ENCODE measurements at places on chromosomes 16 and 17. TPM values are rescaled to one million over a fixed set of nuclear protein-coding genes. Genes with fewer than 3 reads are reported as not detected.
A peak's percentile ranks its signal among the peaks of the same experiment; 100 is the strongest.

The IL21R gene
- not detected for total RNA-seq

The METTL16 gene
- total RNA-seq: 30.3 TPM

The IL34 gene
- total RNA-seq: not detected

The EVI2B gene
- total RNA-seq: 0.07 TPM

The MYL11 gene
- total RNA-seq: not detected

GRCh38 chr17:63579633-63580032 lies 21.1 kb upstream of the TACO1 start:
- DNase-seq: no peak

GRCh38 chr17:9924735-9925191 lies 19.7 kb upstream of the RCVRN start:
- DNase-seq: peak; percentile 95

DNA sequence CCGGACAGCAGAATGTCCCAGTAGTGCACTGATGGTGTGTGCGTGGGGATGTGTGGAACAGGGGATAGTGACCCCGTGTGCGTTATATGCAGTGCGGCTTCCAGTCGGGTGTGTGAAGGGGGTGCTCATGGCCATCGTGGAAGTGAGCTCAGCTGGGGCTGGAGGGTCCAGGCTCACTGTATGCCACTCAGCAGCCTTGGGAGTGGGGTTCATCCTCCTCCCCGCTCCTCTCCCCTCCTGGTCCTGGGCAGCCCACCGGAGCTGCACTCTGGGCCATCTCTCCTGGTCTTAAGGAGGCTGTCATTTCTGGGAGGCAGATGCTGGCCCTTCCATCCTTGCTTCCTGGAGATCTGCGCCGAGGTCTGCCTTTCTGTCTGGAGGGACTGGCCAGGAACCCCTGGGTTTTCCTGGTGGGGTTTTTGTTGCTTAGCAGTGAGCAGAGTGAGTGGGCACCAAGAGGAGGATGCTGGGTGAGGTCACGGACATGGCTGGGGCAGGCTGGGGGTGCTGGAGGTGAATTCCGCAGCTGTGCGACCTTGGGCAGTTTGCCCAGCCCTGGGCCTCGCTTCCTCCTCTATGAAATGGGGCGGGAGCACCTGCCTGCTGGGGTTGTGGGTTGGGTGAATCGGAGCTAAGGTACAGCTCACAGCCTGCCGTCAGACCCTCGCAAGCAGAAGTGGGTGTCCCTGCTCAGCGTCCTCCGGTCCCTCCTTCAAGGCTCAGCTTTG lies 164.1 kb downstream of the SEC14L1 start:
- DNase-seq: no peak

GRCh38 chr16:27841911-27842310 lies 221.6 kb downstream of the GSG1L start:
- no peak for DNase-seq

DNA sequence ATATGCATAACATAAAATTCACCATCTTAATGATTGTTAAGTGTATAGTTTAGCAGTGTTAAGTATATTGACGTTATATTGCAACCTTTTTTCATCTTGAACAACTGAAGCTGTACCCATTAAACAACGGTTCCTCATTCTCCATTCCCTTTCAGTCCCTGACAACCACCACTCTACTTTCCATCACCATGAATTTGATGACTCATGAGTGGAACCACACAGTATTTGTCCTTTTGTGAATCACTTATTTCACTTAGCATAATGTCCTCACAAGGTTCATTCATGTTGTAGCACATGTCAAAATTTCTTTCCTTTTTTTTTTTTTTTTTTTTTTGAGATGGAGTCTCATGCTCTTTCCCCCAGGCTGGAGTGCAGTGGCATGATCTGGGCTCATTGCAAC lies 46.0 kb downstream of the HOXB1 start:
- DNase-seq: no peak

- no peak for DNase-seq
Measured at GRCh38 chr17:58338841-58339754, 10.5 kb upstream of the TSPOAP1 start.

- no peak for DNase-seq
Measured at GRCh38 chr17:58302171-58302918, 21.6 kb upstream of the MPO start.

GRCh38 chr16:48511071-48511540 lies 98.9 kb downstream of the N4BP1 start:
- no peak for DNase-seq
